ENCODE measurements at places on chromosomes 16 and 17.

- no peak for DNase-seq
Observed at GRCh38 chr16:65125871-65126270, 4.0 kb upstream of the CDH11 start.

- no peak for DNase-seq
Observed at GRCh38 chr17:32445497-32445896, 1.2 kb downstream of the PSMD11 start.

DNA sequence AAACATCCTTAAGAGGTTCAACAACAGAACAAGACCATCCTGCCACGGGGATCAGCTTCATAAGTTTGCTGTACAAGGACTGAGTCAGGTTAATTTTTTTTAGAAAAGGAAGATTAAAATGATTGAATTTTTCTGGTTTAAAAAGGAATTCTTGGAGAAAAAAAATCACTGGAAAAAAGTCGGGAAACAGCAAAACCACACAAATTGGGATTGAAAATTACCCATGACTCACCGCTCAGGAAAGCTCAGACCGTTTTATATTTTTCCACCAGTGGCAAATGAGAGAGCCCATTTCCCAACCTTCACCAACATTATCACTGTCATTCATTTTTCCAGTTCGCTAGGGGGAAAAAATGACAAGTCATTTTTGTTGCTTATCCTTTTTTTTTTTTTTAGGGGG is 46.6 kb downstream of the MRM3 start:
- no peak for DNase-seq

GRCh38 chr17:7475764-7476422 is 3.5 kb downstream of the ZBTB4 start:
- DNase-seq = no peak

- no peak for DNase-seq
Observed at GRCh38 chr17:62625870-62626200, 1.6 kb upstream of the MRC2 start.

GRCh38 chr17:10698096-10698818 is 863 bp downstream of the ADPRM start:
- DNase-seq = no peak

- DNase-seq = peak; percentile 92
Observed at GRCh38 chr17:76772842-76773525, 35.1 kb downstream of the MFSD11 start.

DNA sequence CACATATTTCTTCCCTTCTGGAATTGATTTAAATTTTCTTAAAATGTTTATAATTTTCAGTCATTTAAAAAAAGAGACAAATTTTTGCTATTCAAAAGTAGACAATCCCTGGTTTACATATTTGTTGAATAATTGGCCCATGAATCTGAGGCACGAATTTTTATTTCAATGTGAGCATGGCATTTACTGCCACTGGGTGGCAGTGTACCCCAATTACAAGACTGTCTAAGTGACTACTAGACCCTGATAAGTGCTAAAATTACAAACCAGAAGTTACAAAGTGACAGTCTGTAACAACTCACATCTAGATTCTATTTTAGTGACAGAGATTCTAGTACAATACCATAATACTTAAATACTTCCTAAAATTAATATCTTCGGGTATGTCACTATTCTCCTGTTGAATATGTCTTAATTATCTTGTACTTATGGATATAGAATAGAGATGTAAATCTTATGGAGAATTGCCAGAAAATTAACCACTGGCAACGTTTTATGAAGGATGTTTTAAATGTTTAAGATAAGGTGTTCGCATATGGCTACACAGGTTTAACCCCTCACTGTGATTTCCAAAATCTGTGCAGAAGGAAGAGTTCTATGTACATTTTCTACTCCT is 235.8 kb downstream of the MAP2K4 start:
- peak; percentile 25 for DNase-seq

GRCh38 chr16:83813823-83814658 is 6.3 kb downstream of the HSBP1 start:
- DNase-seq = peak; percentile 79

DNA sequence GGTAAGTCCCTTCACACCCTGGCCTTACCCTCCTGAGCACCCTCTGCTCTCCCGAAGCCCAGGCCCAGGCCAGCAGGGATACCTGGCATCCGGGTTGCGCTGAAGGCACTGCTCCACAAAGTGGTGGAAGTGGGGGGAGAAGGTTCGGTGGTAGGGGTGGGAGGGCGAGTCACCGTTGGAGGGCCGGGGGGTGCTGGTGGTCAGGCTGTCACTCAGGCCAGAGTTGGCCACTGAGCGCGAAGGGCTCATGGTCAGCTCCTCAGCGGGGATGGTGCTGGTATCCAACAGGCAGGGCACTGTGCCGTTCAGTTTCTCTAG is 4.3 kb upstream of the LIMD2 start:
- DNase-seq = no peak

DNA sequence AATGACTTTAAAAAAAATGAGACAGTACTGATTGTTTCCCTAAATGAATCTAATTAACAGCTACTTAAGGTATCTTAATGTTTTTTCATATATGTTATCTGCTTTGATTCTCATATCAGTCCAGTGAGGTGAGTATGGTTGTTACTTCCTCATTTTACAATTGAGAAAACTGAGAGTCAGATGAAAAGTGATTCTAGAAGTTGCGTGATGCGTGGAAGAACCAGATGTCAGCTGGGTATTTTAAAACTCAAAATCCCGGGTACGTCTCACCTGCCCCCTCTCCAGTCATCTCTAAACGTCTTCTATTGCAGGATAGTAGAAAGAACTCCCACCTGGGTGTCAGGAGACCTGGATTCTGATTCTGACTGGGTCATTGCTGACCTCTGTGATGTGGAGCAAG is 89.2 kb downstream of the MAP2K6 start:
- no peak for DNase-seq

- no peak for DNase-seq
Observed at GRCh38 chr17:61335845-61336655, 63.6 kb upstream of the TBX2 start.

DNA sequence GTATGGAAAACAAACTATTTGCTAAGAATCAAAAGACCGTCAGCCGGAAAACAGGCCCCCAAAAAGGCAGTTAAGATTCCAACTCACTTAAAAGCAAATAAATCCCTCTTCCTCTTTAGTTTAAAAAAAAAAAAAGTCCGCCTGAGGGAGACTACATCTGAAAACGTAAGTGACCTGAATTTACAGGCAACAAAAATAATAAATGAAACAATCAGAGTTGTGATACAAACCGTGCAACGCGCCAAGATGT is 1.1 kb downstream of the KANSL1 start:
- no peak for DNase-seq

DNA sequence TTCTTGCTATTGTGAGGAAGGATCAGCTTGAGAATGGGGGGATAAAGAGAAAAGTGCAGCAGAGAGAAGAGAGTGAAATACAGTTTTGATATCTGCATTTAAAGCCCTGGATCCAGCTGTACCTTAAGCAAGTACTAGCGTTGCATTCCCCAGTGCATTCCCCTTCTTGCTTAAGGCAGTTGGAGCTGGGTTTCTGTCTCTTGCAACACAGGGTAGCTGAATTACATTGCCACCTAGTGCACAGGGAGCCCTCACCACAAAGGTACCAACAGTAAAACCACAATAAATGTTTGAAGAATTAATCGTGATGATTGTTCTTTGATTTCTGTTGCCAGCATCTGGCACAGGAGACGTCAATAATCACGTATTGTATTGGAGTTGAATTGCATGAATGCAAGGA is 588.7 kb downstream of the RBFOX1 start:
- DNase-seq = no peak

GRCh38 chr17:38466346-38467315 is 38.4 kb downstream of the ARHGAP23 start:
- DNase-seq = no peak

GRCh38 chr17:36931697-36932382 is 5.4 kb upstream of the LHX1 start:
- DNase-seq = no peak

- no peak for DNase-seq
Observed at GRCh38 chr17:1951920-1952319, 73.2 kb downstream of the RTN4RL1 start.

GRCh38 chr16:65975049-65975708 is 391.3 kb upstream of the CDH5 start:
- DNase-seq = peak; percentile 72

GRCh38 chr16:68590201-68590994 is 51.3 kb downstream of the ZFP90 start:
- peak; percentile 25 for DNase-seq

DNA sequence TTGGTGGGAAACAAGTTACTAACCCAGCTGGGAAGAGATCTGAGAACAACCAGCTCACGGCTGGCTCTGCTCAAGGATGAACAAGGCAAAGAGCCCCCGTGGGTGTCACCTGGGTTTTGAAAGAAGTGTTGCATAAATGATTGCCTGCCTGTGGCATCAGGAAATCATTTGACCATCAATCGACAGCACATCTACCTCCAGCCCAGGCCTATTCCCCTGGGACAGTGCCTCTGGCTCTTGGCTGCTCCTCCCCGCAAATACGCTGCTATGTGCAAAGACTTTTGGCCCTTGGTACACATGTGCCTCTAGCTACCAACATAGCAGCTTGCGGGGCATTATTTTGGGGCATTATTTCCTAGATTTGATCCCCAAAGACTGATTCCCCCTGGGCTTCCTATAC is 39.4 kb upstream of the SMPD3 start:
- no peak for DNase-seq

- no peak for DNase-seq
Observed at GRCh38 chr17:3845291-3845620, 790 bp downstream of the NCBP3 start.

DNA sequence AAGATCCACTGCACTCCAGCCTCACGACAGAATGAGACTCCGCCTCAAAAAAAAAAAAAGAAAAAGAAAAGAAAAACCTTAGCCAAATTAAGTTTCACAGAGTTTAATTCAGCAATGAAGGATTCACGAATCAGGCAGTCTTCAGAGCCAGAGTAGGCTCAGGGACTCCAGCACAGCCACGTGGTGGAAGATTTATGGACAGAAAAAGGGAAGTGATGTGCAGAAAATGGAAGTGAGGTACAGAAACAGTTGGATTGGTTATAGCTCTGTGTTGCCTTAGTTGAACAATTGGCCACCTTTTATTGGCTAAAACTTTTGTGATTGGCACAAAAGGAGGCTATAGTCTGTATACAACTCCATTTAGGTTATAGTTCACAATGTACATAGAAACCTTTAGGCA is 256.6 kb downstream of the HS3ST3B1 start:
- DNase-seq = no peak

DNA sequence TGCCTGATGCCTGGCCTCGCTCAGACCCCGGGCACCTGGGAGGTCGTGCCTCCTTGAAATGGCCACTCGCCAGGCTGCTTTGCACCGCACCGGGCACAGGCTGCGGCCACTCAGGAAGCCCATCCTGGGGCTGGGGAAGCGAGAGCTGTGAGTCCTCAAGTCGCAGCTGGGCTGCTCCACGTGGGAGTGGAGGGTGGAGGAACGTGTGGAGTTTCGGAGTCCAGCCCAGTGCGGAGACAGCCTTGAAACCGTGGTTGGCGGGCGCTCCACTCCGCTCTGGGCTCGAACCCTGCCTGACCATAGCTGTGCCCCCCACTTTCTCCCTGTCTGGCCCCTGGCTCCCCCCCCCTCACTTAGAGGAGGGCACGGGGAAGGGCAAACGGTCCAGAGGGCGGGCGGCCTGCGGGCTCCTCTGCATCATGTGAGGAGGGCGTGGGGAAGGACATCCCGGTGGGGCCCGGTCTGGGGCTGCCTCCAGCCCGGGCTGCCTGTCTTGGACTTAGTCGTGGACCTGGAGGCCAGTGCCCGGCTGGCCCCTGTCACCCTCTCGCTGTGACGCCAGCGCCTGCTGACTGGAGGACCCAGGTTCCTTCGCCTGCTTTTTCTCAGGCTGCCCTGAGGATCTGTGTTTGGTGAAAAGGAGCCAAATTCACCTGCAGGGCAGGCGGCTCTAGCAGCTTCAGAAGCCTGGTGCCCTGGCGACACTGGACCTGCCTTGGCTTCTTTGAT is 2.5 kb downstream of the UBE2I start:
- no peak for DNase-seq

- DNase-seq = no peak
Observed at GRCh38 chr17:2693561-2694380, 17.8 kb downstream of the CLUH start.

- DNase-seq = no peak
Observed at GRCh38 chr17:18035704-18036103, 3.3 kb downstream of the ATPAF2 start.

- no peak for DNase-seq
Observed at GRCh38 chr17:43842975-43843325, 4.0 kb upstream of the CD300LG start.

DNA sequence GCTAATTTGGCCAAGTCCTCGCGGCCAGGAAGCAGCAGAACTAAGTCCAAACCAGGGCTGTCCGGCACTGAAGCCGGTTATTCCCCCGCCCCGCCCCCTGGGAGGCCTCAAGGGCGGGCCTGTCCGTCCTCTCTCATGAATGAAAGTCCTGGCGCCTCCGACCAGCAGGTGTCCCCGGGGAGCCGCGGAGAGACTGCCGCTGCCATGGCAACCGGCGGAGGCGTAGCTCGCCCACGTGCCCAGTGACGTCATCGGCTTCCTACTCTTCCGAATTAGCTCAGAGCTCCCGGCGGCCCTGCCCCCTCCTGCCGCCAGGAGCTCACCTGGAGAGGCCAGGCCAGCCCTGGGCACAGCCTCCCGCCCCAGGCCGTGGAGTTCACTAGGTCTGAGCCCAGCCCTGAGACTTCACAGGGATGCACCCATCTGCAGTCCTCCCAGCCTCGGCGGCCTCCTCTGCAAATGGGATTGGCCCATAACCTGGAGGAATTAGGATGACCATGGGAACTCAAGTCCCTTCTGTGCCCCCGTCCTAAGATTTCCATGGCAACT is 1.3 kb downstream of the SPATA2L start:
- peak; percentile 93 for DNase-seq

DNA sequence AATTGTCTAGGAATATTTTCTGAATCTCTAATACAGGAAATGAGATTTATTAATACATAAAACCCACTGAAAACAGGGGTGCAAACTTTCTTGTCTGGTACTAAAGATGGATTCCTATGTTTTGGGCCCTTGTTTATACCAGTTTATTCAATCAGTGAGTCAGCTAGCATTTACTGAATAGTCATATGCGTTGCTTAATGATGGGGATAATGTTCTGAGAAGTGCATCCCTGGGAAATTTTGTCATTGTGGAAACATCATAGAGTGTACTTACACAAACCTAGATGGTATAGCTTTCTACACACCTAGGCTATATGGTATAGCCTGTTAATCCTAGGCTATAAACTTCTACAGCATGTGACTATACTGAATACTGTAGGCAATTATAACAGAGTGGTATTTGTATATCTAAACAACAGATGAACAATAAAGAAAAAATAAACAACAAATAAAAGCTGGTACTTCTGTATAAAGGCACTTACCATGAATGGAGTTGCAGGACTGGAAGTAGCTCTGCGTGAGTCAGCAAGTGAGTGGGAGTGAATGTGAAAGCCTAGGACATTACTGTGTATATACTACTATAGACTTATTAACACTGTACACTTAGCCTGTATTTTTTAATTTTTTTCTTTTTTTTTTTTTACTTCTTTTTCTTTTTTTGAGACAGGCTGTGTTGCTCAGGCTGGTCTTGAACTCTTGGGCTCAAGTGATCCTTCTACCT is 63.7 kb downstream of the SIAH1 start:
- DNase-seq = no peak

GRCh38 chr17:67335245-67335835 is 31.0 kb downstream of the PSMD12 start:
- DNase-seq = no peak

- DNase-seq = no peak
Observed at GRCh38 chr17:8312726-8313600, 2.9 kb downstream of the ARHGEF15 start.

Measured in HFF-Myc (cell line).